CD4-positive, alpha-beta T cell treated with Interleukin-17A for 4 hours (primary cell): ENCODE measurements at places on chromosomes 4 and X.

GRCh38 chrX:8971116-8971515 lies 62.8 kb downstream of the FAM9B start:
- DNase-seq: no peak

DNA sequence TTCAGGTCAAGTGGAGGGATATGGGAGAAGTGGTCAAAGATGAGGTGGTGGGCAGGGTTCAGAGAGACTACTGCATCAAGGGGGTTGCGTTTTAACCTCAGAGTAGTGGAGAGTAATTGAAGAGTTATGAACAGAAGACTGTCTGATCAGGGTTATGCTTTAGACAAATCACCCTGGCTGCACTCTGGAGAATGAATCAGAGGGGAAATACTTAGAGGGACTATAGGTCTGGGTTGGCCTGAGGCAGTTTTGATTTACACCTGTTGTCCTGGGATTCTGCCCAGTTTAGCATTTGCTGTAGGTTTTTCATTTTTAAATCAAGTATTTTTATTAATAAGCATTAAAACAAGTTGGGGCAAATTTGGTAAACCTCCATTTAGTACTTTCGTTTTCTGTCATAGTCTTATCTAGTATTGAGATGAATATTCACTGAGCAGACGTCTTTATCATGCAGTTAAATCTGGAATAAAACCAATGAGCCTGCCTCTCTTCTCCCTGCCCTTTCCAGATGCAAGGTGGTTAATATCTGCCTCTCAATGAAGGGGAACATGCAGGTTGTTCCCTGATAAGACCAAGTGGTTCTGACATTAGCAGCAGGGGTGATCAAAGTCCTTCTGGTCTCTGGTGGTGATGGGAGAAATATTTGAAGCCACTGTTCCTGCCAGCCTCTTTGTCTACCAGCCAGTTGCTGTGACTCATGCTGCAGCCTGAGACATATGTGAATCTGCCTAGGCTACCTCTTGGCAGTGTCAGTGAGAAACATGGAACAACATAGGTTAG lies 116.0 kb upstream of the RPS6KA3 start:
- peak; percentile 29 for DNase-seq

DNA sequence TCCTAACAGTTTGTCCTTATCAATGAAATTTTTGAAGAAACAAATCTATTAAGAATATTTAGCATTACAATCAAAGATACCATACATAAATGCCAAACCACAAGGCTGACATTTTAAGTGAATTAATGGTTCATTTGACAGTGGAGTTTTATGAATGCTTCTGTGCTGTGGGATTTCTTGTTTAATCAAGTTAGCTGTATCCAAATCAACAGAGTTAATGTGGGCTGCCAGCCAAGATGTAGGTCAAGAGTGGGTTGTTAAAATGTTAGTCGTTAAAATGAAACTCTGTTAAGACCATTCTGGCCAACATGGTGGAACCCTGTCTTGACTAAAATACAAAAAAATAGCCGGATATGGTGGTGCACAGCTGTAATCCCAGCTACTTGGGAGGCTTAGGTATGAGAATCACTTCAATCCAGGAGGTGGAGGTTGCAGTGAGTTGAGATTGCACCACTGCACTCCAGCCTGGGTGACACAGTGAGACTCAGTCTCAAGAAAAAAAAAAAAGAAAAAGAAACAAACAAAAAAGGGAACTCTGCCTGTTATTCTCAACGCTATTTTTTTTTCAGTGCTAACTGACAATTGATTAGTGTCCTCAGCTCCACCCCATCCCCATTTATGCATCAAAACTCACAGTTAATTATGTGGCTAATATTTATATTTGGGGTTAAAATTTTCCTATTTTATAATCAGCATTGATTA lies 20.2 kb downstream of the GPAT3 start:
- DNase-seq: no peak

- no peak for DNase-seq
Observed at GRCh38 chr4:98610926-98611676, 47.3 kb downstream of the TSPAN5 start.

DNA sequence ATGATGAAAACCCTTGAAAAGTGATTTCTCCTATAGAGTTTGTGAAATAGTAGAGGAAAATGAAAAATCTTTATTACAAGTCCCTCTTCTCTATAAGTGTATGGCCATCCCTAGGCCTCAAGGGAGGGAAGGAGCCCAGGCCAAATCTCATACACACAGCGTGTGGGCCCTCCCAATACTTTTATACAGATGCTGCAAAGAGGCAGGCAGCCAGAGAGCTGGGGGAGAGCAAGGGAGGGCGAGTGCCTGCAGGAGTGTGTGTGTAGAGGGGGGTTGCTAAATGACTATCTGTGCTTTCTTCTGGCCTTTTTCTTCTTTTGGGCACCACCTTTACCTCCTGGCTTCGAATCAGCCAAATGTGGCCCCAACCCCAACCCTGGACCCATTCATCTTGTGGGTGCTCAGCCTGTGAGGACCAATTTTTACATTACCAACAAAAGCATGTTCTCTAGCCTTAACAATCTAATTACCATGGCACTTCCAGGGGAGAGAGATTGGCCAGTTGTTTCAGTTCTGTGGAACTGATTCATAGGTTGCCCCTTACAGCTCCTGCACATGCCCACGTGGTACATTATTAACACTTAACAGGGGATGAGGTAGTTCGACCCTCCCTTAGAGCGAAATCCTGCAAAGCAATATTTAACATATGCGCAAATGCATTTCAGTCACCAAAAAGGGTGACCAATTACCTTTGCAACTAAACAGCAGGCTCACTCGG lies 2.0 kb downstream of the GPC3 start:
- DNase-seq: no peak

GRCh38 chr4:89022426-89023128 lies 34.4 kb downstream of the FAM13A start:
- no peak for DNase-seq

DNA sequence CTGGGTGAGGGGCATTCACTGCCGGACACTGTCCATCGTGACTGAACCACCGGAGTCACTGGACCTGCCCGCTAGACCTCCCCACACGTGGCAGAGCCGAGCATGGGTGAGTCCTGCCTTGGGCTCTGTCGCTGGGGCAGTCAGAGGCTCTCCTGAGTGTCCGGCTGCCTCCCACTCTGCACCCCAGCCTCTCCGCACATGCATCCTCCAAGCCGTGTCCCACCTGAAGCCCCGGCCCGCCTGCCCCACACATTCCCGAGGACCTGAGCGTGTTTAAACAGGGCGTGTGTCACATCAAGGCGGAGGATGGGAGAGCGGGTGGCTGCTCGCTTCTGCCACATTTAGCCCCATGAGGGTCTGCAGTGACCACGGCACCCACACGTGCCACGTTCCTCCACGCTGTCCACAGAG lies 4.7 kb downstream of the CPLX1 start:
- no peak for DNase-seq

DNA sequence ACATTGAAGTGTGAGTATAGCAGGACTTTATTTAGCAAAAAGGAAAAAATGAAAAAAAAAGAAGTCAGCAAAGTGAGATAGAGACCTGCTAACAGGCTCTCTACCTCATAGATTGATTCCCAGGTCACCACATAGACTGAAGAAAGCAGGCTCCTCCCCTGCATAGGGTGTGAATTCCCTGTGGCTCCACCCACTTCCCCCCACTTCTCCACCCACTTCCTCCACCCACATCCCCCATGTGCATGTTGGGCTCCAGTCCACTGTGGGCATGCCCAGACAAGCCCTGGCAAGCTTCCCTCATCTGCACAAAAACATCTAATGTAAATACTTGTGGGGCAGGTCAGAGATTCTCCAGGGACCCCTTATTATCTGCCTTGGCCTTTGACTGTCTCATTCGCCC lies 97.8 kb downstream of the TMEM47 start:
- no peak for DNase-seq

DNA sequence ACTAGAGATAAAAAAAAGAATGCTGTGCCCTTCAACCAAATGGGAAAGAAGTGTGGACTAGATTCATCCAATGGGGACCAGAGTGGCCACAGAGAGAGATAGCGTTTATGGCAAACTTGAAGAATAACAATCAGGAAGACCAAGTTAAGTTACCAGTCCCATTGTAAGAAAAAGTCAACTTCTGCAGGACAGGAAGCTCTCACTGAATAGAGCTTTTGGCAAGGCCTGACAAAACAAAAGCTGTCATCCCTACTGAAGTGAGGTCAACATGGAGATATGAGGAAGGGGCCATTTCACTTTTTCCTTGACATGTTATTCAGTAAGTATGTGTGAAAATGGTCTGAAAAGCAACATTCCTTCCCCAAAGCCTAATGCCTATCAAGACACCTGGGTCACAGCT lies 111.8 kb upstream of the KLHL13 start:
- DNase-seq: no peak

GRCh38 chrX:104325213-104325585 lies 70.5 kb upstream of the ESX1 start:
- no peak for DNase-seq

GRCh38 chr4:148023512-148024181 lies 291.8 kb downstream of the ARHGAP10 start:
- DNase-seq: no peak

DNA sequence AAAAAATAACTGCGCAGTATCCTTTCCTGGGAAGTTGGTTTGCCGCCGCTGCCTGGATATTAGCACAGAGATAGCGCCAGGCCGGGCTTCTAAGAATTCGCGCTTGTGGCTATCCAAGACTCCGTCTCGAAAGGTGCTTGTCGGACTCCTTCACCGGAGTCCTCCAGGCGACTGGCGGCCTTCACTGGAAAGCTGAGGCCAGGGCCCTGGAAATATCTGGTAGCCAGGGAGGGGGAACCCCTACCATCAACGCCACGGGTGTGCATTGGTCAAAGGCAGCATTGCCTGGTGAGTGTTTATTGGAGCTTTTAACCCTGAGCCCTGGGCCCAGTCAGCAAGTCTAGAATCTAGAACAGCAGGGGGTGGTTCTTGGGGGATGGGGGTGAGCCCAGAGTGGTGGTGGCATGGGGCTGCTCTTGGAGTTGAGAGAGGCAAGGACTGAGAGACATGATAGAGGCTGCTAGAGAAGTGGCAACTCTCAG lies 577 bp upstream of the PIM2 start:
- DNase-seq: peak; percentile 40

DNA sequence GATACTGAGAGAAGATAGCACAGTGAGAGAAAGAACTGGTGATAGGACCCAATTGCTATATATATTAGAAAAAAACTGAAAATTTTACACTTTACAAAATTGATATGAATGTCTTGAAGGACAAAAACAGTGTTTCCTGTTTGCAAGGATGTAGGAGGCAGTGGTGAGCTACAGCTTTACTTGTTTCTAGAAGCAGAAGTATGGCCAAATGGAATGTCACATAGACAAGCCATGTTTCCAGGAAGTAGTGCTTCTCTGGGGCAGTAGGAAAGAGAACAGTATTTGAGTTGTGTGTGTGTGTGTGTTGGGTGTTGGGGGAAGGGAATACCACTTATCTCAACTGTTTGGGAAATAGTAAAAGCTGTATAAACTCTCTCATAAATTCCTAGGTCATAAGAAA lies 60.9 kb upstream of the IBSP start:
- DNase-seq: no peak

- DNase-seq: no peak
Observed at GRCh38 chrX:50147972-50148371, 52.8 kb downstream of the AKAP4 start.

DNA sequence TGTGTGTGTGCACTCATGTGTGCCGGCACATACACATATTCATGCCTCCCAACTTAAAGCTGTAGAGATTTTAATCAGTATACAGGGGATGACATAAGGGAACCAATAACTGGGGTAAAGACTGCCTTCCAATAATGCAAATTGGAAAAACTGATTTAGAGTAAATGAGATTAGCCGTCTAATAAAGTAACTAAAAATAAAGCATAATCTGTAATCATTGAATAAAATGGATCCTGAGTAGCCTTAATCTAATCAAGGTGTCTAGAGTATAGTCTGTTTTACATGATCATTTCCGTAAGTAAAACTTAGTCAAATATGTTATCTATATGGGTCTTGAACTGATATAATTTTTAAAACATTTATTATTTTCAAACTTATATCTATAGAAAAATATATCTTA lies 925.8 kb downstream of the FSTL5 start:
- no peak for DNase-seq
